ENCODE measurements at places on chromosomes 11 and 22. TPM values are rescaled to one million over a fixed set of nuclear protein-coding genes. Genes with fewer than 3 reads are reported as not detected.

The AGBL2 gene
- 1.8 TPM for total RNA-seq

The FUT4 gene
- total RNA-seq: 6.9 TPM

The GPHA2 gene
- total RNA-seq: not detected

The HEPN1 gene
- total RNA-seq: not detected

The CRY2 gene
- 46.8 TPM for total RNA-seq

The SCGB1A1 gene
- total RNA-seq: not detected

The SLC17A6 gene
- total RNA-seq: 134 TPM

The TMEM121B gene
- total RNA-seq: 12.5 TPM

The KRTAP5-5 gene
- total RNA-seq: not detected

The KIRREL3 gene
- 30.0 TPM for total RNA-seq

The MIOX gene
- total RNA-seq: not detected

The DKK3 gene
- total RNA-seq: 477 TPM

The FBXO7 gene
- total RNA-seq: 73.6 TPM

The GLYATL1 gene
- 3.5 TPM for total RNA-seq

The SPECC1L gene
- 51.2 TPM for total RNA-seq

The CECR2 gene
- 6.0 TPM for total RNA-seq

The SOX6 gene
- 54.7 TPM for total RNA-seq

The FAM76B gene
- total RNA-seq: 46.1 TPM

The INS gene
- total RNA-seq: not detected

The RASD2 gene
- total RNA-seq: 6.0 TPM

The ARHGAP20 gene
- 27.2 TPM for total RNA-seq

The CAPN5 gene
- 11.3 TPM for total RNA-seq

The ACRV1 gene
- total RNA-seq: 0.92 TPM

The GGT1 gene
- total RNA-seq: 1.8 TPM

The OR6T1 gene
- not detected for total RNA-seq
